ENCODE measurements at places on chromosomes 1 and 21. TPM values are rescaled to one million over a fixed set of nuclear protein-coding genes. Genes with fewer than 3 reads are reported as not detected.

GRCh38 chr1:167671727-167672511, 41.9 kb downstream of the RCSD1 start:
- peak overlapping the region; percentile 16 for H3K27ac ChIP-seq
- peaks cover 6% of the 10 kb centered on the region for H3K36me3 ChIP-seq
- DNase-seq: peak; percentile 92
- H3K4me3 ChIP-seq: no peak overlapping the region
- H3K4me1 ChIP-seq: peaks cover 42% of the 10 kb centered on the region

DNA sequence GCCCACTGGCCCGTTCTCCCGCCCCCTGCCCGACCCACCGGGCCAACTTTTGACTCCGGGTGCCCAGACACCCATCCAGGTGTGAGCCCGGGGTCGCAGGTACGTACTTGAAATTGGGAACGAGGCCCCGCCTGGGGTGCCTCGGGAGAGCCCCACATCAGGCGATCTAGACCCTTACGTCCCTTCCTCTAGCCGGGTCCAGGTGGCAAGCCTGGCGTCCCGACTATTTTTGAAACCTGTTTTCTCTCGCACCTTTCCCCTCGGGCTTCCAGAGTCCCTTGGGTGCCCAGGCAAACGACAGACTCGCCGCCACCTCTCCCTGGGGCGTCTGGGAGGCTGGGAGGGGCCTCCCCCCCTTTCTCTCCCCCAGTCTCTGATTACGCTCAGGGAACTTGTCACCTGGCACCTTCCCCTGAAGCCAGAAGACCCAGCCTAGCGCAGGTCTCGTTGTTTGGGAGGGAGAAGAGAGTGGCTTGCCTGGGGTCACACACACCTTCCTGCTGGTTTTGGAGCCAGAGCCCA, 898 bp downstream of the LDLRAP1 start:
- H3K4me3 ChIP-seq: peak overlapping the region; percentile 73
- H3K4me1 ChIP-seq: peaks cover 14% of the 10 kb centered on the region
- DNase-seq: no peak
- no peaks in the 10 kb centered on the region for H3K27me3 ChIP-seq
- H3K27ac ChIP-seq: peak overlapping the region; percentile 79
- no peaks in the 10 kb centered on the region for H3K36me3 ChIP-seq

GRCh38 chr21:38417726-38418125, 80.6 kb downstream of the ERG start:
- DNase-seq: no peak
- no peak overlapping the region for H3K27ac ChIP-seq
- no peaks in the 10 kb centered on the region for H3K36me3 ChIP-seq
- H3K27me3 ChIP-seq: no peaks in the 10 kb centered on the region

- H3K4me3 ChIP-seq: no peak overlapping the region
- no peak overlapping the region for H3K27ac ChIP-seq
- no peaks in the 10 kb centered on the region for H3K36me3 ChIP-seq
- H3K27me3 ChIP-seq: peaks cover 24% of the 10 kb centered on the region
- peaks cover 6% of the 10 kb centered on the region for H3K4me1 ChIP-seq
- no peak for DNase-seq
Observed at GRCh38 chr1:43304771-43305300, 4.1 kb downstream of the TIE1 start.

GRCh38 chr1:238962941-238963340, 423.4 kb upstream of the CHRM3 start:
- peaks cover 33% of the 10 kb centered on the region for H3K4me1 ChIP-seq
- no peak for DNase-seq
- no peak overlapping the region for H3K27ac ChIP-seq
- H3K27me3 ChIP-seq: no peaks in the 10 kb centered on the region
- H3K36me3 ChIP-seq: no peaks in the 10 kb centered on the region

- H3K4me3 ChIP-seq: no peak overlapping the region
- H3K27me3 ChIP-seq: no peaks in the 10 kb centered on the region
- H3K27ac ChIP-seq: no peak overlapping the region
Observed at GRCh38 chr1:76048926-76049325, 25.6 kb upstream of the ST6GALNAC3 start.

DNA sequence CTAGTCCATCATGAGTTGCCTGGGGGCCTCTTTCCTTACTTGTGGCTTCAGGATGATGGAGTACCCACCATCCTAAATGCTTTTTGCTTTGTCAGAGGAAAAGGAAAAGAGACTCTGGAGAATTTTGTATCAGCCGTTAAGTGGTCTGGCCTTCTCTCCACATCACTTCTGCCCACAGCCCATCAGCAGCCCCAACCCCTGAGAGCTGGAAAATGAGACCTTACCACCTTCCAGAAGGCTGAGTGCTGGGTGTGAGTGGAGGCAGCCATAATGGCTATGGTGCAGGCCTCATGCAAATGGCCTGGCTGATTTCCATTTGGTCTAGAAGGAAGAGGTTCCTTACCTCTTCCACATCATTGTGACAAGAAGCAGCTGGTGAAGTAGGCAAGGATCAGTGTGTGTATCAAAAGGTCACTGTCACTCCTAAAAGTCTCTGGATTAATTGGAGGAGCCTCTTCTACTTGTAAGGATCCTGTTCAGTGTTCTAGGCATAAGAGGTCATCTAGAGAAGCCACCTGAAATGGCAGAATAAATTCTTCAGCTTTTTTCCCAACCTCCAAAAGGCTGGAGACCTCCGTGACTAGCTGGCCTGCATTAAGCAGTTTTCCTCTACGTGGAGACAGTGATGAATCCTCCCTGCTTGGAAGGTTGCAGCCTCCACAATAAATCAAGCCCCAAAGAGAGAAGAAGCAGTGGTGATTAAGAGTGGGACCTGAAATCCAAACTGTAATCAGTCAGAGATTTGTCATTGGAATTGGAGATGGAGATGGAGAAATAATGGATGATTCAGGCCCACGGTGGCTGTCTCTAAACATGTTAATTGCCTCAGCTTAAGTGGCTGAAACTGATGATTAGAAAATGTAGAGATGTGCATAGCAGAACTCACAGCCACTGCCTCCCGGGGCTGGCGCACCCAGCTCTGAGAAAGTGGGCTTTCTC, 111.5 kb downstream of the CNIH3 start:
- no peak overlapping the region for H3K4me3 ChIP-seq
- H3K27ac ChIP-seq: peak overlapping the region; percentile 87
- no peak for DNase-seq
- no peaks in the 10 kb centered on the region for H3K36me3 ChIP-seq

GRCh38 chr1:231554969-231555368, 26.5 kb downstream of the TSNAX start:
- no peak for DNase-seq
- no peaks in the 10 kb centered on the region for H3K27me3 ChIP-seq
- peak overlapping the region; percentile 4 for H3K27ac ChIP-seq
- H3K36me3 ChIP-seq: peaks cover 28% of the 10 kb centered on the region

DNA sequence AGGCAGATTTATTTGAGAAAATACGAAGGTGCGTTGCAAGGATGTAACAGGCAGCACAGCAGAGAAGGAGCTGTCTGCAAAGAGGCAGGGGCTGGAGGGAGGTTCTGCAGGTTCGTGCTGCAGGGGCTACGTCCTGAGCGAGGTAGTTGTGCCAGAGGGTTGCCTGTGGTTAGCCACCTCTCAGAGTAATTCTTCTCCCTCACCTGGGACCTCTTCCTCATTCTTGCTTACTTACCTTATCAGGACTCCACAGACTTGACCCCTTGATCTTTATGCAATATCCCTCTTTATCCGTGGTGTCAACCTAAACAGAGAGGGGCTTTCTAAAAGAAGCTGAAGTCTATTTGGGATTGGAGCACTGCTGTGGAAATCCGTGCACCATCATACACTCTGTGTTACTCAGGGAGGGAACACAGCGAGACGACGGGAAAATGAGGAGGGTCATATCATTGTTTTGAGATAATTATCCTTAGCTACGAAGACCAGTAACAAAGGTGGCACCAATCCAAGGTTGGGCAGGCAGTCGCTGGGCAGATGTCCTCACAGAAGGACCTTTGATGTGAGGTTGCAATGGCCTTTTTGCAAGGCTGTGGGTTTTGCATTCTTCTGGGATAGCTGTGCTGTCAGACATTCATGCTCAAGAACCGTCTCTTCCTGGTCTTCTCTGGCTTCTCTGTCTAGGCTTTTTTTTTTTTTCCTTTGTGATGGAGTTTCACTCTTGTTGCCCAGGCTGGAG, 82.8 kb downstream of the WDR4 start:
- no peak overlapping the region for H3K27ac ChIP-seq
- no peaks in the 10 kb centered on the region for H3K36me3 ChIP-seq
- H3K27me3 ChIP-seq: peaks cover 32% of the 10 kb centered on the region
- H3K4me1 ChIP-seq: peaks cover 6% of the 10 kb centered on the region
- no peak for DNase-seq

DNA sequence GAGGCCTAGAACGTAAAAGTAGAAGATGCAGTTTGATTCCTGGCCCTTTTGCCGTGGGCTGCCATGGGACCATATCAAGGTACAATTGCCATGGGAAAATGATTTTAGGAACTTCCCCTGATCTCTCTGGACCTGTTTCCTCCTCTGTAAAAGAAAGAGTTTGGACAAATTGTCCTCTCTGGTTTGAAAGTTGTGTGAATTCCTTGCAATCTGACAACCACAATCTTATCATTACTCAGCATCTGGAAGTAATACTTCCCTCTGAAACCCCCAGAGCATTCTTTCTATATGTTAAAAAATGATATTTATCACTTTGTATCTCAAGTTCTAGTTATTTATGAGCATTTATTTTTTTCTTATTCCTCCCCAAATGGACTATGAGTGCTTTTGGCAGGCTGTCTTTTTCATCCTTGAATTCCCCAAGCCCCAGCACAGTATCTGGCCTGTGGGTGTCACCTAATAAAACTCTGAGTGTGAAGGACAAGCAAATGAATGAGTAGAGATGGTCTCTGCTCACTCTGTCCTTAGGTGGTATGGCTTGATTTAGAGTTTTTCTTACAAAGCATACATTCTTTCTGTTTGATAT, 181.1 kb downstream of the DYRK1A start:
- H3K4me3 ChIP-seq: no peak overlapping the region
- H3K27me3 ChIP-seq: no peaks in the 10 kb centered on the region
- no peak for DNase-seq
- peaks cover 7% of the 10 kb centered on the region for H3K4me1 ChIP-seq
- no peak overlapping the region for H3K27ac ChIP-seq

DNA sequence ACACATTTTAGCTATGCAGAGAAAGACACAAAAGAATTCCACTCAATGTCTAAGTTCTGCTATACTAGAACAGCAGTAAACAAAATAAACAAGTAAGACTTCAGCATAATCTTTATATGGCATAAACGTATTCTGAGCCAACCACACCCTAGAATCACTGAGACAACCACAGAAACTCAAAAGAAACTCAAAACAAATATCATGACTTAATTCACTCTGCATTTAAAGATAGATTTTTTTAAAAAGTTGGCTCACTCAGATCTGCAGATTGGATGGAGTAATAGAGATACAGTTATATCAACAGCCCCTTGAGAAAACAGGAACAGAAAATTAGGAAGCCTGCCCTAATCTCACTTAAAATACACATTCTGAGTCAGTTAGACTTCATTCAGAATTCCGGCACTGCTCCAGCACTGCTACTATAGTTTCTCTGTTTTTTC, 95.0 kb downstream of the COL24A1 start:
- peaks cover 5% of the 10 kb centered on the region for H3K4me1 ChIP-seq
- H3K27ac ChIP-seq: no peak overlapping the region
- H3K4me3 ChIP-seq: no peak overlapping the region
- no peaks in the 10 kb centered on the region for H3K36me3 ChIP-seq
- H3K27me3 ChIP-seq: peaks cover 24% of the 10 kb centered on the region

- DNase-seq: no peak
- H3K27me3 ChIP-seq: no peaks in the 10 kb centered on the region
- peak overlapping the region; percentile 75 for H3K4me3 ChIP-seq
- peak overlapping the region; percentile 100 for H3K27ac ChIP-seq
- peaks cover 43% of the 10 kb centered on the region for H3K4me1 ChIP-seq
Observed at GRCh38 chr1:46133181-46133658, 791 bp upstream of the PIK3R3 start.

DNA sequence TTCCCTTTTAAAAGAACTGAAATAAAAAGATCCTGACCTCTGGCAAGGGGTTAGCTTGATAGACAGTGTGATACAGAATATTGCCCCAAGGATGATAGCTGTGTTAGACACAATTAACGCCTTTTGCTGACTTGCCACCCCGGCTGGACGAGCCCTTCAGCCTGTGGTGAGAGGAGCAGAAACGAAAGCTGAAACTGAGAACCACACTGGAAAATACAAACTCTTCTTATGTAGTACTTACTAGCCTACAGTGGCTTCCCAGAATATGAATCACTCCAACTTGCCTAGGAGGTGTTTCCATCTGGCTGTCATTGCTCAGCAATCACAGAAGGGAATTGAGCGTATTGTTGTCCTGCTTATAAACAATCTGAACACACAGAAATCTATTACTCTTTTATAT, 22.9 kb downstream of the SAMSN1 start:
- H3K4me1 ChIP-seq: peaks cover 7% of the 10 kb centered on the region
- H3K27me3 ChIP-seq: no peaks in the 10 kb centered on the region
- peaks cover 6% of the 10 kb centered on the region for H3K36me3 ChIP-seq
- no peak overlapping the region for H3K4me3 ChIP-seq

- no peak overlapping the region for H3K27ac ChIP-seq
- H3K4me3 ChIP-seq: no peak overlapping the region
- peaks cover 13% of the 10 kb centered on the region for H3K36me3 ChIP-seq
- DNase-seq: peak; percentile 37
- H3K4me1 ChIP-seq: no peaks in the 10 kb centered on the region
Observed at GRCh38 chr1:50929376-50929958, 30.6 kb downstream of the FAF1 start.

GRCh38 chr1:229474509-229474908, 33.6 kb downstream of the NUP133 start:
- peaks cover 85% of the 10 kb centered on the region for H3K36me3 ChIP-seq
- no peaks in the 10 kb centered on the region for H3K4me1 ChIP-seq
- H3K27me3 ChIP-seq: no peaks in the 10 kb centered on the region
- no peak overlapping the region for H3K4me3 ChIP-seq

GRCh38 chr1:82775406-82776000, 974.8 kb downstream of the ADGRL2 start:
- H3K36me3 ChIP-seq: no peaks in the 10 kb centered on the region
- DNase-seq: peak; percentile 24
- no peak overlapping the region for H3K27ac ChIP-seq
- H3K4me1 ChIP-seq: no peaks in the 10 kb centered on the region

GRCh38 chr1:15186846-15187151, 33.3 kb downstream of the TMEM51 start:
- no peaks in the 10 kb centered on the region for H3K4me1 ChIP-seq
- H3K4me3 ChIP-seq: no peak overlapping the region
- DNase-seq: no peak
- no peaks in the 10 kb centered on the region for H3K36me3 ChIP-seq

- no peak overlapping the region for H3K4me3 ChIP-seq
- peaks cover 25% of the 10 kb centered on the region for H3K4me1 ChIP-seq
- H3K27me3 ChIP-seq: no peaks in the 10 kb centered on the region
Observed at GRCh38 chr1:234769284-234769985, 159.5 kb upstream of the IRF2BP2 start.

The PPP2R5A gene
- 37.5 TPM for total RNA-seq

The TFF3 gene
- total RNA-seq: not detected

The CYP4A22 gene
- not detected for total RNA-seq

The EIF2D gene
- 110 TPM for total RNA-seq

The TRIM63 gene
- total RNA-seq: not detected
